ENCODE measurements at places on chromosomes 6 and 20.

DNA sequence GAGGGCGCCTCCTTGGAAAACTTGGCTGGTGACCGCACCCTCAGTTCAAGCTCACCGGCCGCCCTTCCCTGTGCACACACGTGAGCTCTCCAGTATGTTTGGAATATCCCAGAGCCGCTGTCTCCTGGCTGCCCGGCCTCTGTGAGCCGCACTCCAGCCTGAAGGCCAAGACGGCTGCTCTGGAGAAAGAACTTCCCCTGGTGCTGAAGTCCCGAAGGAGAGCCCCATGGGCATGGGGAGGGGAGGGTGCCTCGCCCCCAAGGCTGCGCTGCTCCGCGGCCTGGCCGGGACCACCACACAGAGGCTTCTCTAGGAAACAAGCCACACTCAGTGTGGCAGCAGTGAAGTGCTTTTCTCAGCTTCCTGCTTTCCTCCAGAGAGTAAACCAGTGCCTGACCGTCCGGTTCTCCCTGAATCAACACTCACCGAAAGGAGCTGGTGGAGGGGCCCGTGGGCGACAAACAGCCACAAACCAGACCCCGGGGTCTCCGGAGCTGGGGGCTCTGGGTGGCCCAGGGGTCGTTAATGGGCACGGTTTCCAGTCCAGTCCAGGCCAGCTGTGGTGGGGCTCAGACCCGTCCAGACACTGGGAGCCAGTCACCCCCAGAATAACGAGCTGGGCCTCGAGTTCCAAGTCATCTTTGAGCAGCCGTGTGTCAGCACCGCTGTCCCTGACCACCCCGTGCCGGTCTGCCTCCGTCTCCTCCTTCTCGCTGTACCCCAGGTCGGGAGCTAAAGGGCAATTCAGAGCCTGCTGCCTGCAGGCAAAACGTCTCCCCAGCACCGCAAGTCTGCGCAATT lies 87.4 kb upstream of the BHLHE23 start:
- no peak for DNase-seq

DNA sequence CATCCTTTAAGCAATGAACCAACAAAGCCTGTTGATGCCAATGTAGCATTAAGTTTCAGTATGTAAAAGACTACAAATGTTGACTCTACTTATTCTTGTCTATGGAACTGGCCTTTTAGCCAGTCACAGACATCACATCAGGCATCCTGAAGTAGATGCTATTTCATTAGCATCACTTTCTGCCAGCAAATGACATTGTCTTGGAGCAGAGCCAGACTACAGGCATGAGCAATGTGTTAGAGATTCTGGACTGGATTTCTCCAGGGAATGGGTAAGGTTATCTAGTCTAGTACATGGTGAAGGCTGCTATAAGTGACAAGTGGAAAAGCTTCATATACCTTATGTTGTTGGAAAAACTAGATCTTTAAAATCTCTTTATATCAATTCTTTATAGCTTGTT lies 142.9 kb downstream of the ADGRB3 start:
- DNase-seq: no peak

GRCh38 chr6:43271103-43271815 lies 26.8 kb upstream of the SLC22A7 start:
- no peak for DNase-seq

- DNase-seq: no peak
Observed at GRCh38 chr6:121305957-121306607, 28.2 kb downstream of the TBC1D32 start.

DNA sequence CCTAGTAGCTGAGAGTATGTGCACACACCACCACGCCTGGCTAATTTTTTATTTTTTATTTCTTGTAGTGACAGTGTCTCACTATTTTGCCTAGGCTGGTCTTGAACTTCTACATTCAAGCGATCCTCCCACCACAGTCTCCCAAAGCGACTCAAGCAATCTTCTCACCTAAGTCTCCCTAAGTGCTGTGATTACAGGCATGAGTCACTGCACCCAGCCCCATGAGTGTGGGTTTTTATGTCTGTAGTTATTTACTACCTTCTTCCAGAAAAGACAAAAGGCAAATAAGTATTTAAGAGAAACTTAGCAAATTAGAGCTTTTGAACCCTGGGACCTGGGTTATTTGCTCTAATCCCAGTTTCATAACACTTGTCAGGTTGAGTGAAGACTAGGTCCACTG lies 92.3 kb upstream of the HCRTR2 start:
- no peak for DNase-seq

DNA sequence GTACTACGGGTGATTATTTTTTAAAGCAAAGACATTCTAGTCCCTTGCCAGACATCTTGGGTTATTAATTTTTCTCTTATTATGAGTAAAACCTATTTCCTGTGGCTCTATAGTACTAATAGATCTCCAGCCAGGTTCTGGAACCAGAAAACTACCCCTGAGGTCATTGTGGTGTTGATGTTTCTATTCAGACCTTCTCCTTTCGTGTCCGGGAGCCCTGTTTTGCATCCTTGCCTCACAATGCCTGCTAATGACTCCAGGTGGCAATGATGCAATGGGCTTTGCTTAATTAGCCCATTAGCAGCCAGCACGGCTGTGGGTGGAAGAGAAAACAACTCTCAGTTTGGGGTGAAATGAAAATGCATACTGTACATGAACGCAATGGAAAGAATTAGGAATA lies 62.9 kb upstream of the ARG1 start:
- no peak for DNase-seq

- DNase-seq: no peak
Observed at GRCh38 chr6:129212081-129212480, 329.1 kb downstream of the LAMA2 start.

DNA sequence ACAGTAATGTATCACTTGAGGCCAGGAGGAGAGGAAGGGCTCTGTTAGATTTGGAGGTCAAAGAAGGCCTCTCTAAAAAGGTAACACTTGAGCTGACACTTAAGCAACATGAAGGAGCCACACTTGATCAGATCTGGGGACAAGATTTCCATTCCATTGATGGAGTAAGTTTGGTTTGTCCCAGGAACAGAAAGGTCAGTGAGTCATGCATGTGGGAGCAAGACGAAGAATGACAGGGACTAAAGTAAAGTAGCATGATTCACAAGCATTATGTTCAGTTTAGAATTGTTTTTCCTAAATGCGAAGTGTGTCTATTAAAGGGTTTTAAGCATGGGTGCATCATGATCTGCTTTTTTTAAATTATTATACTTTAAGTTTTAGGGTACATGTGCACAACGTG lies 47.4 kb downstream of the COL21A1 start:
- no peak for DNase-seq

DNA sequence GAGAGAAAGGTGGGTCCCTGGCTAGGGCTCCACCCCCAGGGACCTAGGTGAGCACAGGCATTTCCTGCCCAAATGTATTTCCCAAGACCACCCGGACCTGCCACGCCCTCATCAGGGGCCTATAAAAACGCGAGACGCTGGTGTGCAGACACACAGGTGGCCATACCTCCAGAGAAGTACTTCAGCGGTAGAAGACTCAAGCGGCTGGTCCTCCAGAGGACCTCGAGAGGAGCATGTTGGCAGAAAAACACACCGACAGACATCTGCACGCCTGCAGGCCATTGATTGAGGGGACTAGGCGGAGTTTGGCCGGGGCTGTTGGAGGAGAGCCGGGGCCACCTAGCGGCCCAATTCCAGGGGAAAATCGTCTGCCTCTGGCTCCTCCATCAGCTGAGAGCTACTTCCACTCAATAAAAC lies 695.8 kb upstream of the MMS22L start:
- no peak for DNase-seq

- DNase-seq: no peak
Observed at GRCh38 chr6:144853603-144854002, 568.5 kb downstream of the UTRN start.

- no peak for DNase-seq
Observed at GRCh38 chr6:17622144-17622543, 22.0 kb downstream of the FAM8A1 start.

DNA sequence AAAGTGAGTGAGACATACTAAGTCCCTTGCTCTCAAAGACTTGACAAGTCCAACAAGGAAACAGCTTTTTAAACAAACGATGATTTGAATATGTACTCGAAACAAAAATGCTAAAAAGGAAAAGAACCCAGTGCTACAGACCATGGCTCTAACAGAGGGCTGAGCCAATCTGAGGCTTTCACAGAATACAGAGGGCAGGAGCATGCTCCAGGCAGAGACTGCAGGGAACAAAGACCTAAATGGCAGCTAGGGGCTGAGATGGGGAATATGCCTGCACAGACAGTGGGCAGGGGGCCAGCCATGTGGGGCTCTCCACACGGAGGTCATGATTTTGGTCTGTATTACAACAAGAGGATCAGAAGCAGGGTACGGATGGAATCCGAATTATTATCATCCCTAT lies 31.1 kb upstream of the C6orf118 start:
- DNase-seq: no peak

GRCh38 chr6:94065707-94066337 lies 646.5 kb upstream of the EPHA7 start:
- DNase-seq: no peak

GRCh38 chr20:20334489-20334888 lies 33.4 kb upstream of the INSM1 start:
- DNase-seq: no peak

DNA sequence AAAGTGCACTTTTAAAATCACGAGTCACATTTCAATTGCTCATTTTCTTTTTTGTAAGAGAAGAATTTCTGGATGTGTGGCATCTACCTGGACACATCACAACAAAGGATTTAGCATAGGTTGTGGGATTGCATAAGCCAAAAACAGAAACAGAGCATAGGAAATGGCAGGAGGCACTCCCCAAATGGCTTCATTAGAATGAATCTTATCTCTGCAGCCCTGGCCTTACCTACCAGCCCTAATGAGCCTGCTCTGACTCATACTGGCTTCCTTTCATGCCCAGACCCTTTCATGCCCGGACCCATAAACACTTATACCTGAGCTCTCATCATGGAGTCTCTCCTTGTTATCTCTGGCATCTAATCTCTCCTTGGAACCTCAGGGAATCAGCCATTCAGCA lies 23.9 kb upstream of the SPTLC3 start:
- no peak for DNase-seq

DNA sequence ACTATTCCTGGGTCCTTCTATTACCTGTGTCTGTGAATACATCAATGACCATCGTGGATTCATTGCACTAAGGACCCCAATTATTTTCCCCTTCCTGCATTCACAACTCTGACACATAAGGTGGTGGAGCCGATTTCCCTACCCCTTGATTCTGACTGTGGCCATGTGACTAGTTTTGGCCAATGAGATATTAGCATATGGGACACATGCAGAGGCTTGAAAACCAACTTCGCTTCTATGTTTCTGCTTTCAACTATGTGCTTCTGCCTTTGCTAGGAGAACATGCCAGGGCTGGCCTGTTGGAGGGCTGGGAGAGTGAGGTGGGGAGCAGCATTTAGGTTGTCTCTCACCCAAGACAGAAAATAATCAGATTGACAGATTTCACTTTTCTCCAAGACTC lies 483.1 kb upstream of the JAG1 start:
- DNase-seq: no peak

- no peak for DNase-seq
Observed at GRCh38 chr6:129969064-129969463, 49.3 kb upstream of the L3MBTL3 start.

DNA sequence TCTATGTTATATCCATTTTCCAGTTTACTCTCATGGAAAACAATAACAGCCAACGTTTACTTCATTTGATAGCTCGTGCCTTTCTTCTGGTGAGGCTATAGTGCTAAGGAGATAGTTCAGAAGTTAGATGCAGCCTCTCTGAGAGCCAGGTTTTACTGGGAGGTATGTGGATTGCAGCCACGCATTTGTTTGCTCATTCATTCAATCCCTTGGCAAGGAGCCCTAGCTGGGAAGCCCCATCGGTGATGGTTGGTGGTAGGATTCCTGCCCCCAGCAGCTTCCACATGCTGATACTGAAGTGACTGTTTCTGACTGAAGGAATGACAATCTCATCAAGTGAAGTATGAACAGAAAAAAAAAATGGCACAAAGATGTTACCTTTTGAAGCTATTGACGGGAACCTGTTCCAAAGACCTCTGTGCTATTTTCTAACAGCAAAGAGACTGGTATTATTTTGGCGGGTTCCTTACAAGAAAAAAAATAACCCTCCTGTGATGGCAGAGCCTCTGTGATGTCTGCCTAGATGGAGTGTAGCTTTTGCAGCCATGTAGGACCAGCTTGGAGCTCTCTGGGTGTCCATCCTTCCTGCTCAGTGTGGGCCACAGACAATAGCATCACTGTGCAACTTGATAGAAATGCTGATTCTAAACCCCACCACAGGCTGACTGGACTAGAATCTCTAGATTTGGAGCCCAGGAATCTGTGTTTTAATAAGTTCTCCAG lies 30.6 kb downstream of the SNAP25 start:
- DNase-seq: no peak

- no peak for DNase-seq
Observed at GRCh38 chr6:106702046-106702445, 72.7 kb downstream of the QRSL1 start.

DNA sequence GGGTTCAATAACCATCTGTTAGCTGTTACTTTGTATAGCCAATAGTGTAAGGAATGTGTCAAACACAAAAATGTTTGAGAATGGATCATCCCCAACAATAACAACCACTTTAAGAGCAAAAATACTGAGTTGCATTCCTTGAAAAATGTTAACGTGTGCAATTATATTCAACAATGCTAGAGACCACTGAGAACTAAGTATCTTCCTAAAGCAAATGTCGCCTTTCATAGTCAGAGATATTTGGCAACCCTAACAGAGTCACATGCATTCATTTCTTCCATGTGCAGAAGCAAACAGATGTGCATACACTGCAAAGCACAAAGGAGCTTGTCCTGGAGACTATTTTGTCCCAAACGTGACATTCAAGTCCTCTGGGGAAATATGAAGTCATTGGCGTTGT lies 448.6 kb downstream of the GJA1 start:
- no peak for DNase-seq

- DNase-seq: no peak
Observed at GRCh38 chr6:79544299-79544927, 7.2 kb upstream of the LCA5 start.

DNA sequence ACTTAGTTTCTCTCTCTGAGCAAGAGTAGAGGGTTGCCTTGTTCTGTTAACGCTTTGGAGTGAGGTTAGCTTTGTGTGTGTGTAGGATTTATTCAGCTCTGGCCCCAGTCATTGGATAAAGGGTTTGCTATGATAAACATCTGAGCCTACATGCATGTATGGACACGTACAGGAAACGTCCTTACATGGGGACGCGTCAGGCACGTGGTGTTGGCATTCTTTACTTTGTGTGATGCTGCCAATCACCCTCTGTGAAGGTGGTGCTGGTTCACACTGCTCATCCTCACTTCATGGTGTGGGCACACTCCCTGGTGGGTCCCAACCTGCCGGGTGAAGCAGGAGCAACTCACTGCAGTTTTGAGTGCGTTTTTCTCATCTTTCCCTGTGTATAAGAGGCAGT lies 53.4 kb upstream of the CD93 start:
- no peak for DNase-seq

GRCh38 chr6:134015719-134016557 lies 36.5 kb downstream of the SLC2A12 start:
- DNase-seq: no peak
